ENCODE measurements at places on chromosomes 5 and 9. TPM values are rescaled to one million over a fixed set of nuclear protein-coding genes. Genes with fewer than 3 reads are reported as not detected.

Gene HTR4
- total RNA-seq = not detected

Gene ZDHHC11B
- not detected for total RNA-seq

Gene TMEM232
- total RNA-seq = not detected

Gene FGF1
- total RNA-seq = not detected

Gene MLANA
- total RNA-seq = not detected

Gene LHX2
- 12.3 TPM for total RNA-seq

Gene CATSPER3
- total RNA-seq = not detected

Gene OR1Q1
- total RNA-seq = not detected

Gene PDCD1LG2
- 10.8 TPM for total RNA-seq

Gene IL13
- total RNA-seq = not detected

Gene CNTFR
- total RNA-seq = not detected

Gene ETF1
- 116 TPM for total RNA-seq

Gene PLAC8L1
- total RNA-seq = 0.23 TPM
